ENCODE measurements at places on chromosomes 16 and 17.

- no peak for DNase-seq
Measured at GRCh38 chr17:79992649-79993389, 42.9 kb downstream of the TBC1D16 start.

DNA sequence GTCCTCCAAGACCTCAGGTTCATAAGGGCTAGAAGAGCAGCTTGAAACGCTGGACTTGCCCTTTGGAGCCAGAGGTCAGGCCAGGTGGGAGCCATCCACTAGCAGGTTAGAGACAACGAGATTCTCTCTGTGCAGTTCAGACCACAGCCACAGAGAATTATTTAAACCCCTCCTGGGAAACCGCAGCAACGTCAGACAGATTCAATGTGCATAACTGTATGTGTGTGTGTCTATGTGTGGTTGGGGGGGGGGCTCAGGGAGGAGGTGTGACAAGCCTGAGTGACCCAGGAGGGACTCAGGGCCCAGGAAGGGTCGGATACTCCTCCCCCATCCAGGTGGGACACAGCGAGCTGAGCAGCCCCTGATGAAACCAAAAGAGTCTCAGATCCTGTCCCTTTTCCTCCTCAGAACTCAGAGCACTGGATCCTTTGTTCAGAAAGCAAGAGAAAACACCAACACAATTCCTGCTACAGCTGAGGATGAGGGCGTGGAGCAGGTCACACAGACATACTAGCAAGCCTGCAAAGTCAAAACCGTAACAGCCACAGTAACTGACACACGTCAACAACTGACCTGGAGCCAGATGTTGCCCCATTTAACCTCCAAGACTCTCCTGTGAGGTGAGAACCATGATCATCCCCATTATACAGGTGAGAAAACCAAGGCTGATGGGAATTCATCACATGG is 66.8 kb downstream of the XYLT1 start:
- no peak for DNase-seq

DNA sequence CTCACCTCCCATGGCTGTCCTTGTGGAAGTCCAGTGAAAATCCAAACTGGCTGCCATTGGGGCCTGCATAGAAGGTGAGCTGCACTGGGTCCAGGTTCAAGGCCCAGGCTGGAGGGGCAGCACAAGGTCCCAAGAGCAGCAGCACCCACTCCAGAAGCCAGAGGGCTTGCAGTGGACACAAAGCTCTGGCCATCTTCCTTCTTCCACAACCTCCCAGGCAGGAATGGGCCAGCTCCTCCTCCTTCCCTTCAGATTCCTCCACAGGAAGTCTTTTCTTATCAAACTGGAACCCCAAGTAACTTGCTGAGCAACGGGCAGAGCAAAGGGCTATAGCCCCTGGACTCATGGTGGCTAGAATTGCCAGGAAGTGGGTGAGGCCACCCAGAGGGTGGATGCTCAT is at the start of gene ITGA2B:
Gene ITGA2B, minus strand, starts transcription at position 369 of the 400 bp plus-strand sequence. Its CDS starts 176 bp downstream, at position 193.
- DNase-seq = no peak

DNA sequence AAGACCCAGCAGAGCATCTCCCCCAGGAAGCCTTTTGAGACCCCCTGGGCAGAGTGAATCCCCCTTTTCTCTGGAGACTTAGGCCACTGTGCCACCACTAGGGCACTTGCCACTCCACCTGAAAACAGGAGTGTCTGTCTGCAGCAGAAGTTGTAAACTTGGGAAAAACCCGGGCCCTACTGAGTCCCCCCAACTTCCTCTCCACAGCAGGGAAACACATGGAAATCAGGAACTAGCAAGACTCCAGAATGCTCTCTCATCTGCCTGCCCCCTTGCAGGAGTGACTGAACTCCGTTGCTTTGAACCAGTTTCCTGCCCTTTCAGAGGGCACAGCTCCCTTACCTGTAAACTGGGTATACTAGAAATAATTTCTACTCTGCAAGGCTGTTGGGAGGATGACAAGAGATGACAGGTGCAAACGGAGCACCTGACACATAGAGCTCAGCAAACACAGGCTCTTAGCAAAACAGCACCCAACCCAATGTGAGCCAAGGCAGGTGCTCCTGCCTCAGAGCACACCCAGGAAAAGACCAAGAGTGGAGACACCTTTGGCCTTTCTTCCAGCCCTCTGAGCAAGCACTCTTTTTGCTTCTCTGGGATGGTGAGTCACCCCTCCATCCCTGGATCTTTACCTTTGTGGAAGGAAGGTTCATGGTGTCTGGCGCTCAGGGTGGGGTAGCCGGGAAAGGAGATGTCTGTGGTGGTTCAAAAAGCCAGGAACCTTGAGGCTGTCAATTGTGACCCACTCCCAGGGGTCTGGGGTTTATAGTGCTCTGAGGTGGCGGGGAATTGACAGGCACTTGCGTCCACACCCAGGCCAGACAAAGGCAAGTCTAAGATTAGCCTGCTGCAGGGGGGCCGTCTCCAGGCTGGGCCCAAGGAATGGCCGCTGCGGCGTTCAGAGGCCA is at the start of gene HCRT:
Gene HCRT, minus strand, starts transcription at position 740 of the 908 bp plus-strand sequence. Its CDS starts 87 bp downstream, at position 653.
- no peak for DNase-seq

DNA sequence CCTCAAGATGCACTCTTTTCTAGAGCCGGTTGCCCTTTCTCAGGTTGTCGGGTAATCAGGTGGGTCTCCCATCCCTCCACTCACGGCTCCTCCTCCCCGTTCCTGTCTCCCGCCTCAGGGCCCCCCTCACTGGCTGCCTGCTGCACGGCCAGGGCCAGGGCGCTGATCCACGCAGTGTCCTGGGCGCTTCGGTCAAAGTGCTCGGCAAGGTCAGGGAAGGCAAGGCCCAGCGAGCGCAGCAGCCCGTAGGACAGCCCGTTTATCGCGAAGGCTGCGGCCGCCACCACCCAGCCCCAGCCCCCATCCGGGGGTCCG is 753 bp downstream of the SLC16A11 start:
- no peak for DNase-seq

DNA sequence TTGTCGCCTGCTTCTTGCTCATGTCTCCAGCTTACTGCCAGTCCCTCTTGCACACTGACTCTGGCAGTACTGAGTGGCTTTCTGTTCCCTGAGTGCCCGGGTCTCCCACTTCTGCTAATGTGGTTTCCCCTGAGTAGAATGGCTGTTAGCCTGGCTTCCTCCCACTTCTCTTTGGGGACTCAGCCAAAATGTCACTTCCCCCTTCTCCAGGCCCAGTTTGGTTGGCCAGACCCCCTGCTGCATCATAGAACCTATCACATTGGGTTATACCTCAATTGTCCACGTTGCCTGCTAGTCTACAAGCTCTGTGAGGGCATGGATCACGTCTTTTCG is 304.4 kb downstream of the HS3ST3B1 start:
- no peak for DNase-seq

- no peak for DNase-seq
Measured at GRCh38 chr17:80479246-80479566, 2.8 kb upstream of the NPTX1 start.

- DNase-seq = no peak
Measured at GRCh38 chr16:31441956-31442355, 633 bp downstream of the ZNF843 start.

GRCh38 chr17:82767041-82767754 is 15.3 kb downstream of the TBCD start:
- peak; percentile 30 for DNase-seq

DNA sequence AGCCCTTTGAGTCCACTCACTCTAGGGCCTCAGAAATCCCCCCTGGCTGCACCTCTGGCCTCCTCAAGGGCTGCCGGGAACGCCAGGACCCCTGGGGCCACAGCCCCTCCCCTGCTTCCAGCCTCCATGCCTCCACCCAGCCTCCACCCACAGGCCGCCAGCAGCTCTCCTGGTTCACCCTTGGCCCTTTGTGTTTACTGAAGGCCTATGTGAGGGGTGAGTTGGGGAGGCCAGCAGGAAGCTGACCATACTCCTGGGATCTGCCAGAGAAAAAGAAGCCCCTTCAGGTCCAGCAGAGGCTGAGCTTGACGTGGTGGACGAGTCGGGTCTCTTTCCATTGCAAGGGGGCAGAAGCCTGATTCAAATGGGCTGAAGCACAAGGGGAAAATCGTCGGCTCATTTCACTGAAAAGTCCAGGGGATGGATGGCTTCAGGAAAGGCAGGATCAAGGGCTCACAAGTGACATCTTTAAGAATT is 18.3 kb upstream of the ATP2A3 start:
- no peak for DNase-seq

DNA sequence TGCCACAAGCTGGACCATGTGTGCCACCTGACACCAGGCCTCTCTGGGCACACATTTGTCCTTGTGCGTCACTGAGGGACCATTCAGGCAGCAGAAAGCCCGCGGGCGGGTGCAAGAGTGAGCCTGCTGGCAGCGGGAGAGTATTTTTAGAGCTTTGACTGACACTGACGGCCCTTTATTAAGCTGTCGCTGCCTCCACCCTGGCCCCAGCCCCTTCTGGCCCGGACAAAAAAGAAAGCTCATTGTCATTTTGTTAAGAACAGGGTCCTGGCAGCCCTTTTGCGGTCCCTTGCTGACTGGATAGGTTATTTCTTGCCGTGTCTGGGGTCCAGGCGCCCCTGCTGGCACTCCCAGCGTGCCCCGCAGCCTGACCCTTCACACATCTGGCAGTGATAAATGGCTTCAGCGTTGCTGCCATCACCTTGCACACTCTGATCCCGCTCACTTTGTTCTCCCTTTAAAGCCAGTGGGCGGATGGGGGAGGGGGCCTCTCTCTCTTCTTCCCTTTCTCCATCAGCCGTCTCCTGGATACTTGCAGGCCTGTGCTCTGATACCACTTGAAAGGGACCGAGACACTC is 78.4 kb upstream of the NKD1 start:
- DNase-seq = no peak

DNA sequence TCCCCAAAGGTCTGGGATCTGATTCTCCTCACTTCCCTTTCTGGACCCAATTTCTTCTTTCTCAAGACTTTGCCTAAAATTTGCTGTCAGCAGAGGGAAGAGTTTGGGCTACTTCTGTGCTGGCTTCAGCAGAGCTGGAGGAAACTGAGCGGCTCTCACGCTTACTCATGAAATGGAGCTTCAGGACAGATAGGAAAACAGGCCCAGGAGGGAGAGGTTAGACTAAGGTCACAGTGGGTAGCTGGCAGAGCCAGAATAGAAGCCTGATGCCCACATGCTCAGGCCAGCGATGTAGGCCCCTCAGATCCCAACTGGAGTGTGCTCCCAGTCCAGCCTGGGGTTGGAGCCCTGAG is 593 bp downstream of the SLC38A7 start:
- no peak for DNase-seq

Data from stimulated activated CD8-positive, alpha-beta memory T cell treated with anti-CD3 and anti-CD28 coated beads, Interleukin-15, amount 100 ng/mL, for 1 hour (primary cell).